ENCODE measurements at places on chromosomes 12 and 14. TPM values are rescaled to one million over a fixed set of nuclear protein-coding genes. Genes with fewer than 3 reads are reported as not detected.

The SERPINA3 gene
- 0.17 TPM for total RNA-seq

The KRT6C gene
- total RNA-seq, result not detected

- no peak for DNase-seq
Measured at GRCh38 chr12:89379148-89379838, 27.0 kb upstream of the DUSP6 start.

DNA sequence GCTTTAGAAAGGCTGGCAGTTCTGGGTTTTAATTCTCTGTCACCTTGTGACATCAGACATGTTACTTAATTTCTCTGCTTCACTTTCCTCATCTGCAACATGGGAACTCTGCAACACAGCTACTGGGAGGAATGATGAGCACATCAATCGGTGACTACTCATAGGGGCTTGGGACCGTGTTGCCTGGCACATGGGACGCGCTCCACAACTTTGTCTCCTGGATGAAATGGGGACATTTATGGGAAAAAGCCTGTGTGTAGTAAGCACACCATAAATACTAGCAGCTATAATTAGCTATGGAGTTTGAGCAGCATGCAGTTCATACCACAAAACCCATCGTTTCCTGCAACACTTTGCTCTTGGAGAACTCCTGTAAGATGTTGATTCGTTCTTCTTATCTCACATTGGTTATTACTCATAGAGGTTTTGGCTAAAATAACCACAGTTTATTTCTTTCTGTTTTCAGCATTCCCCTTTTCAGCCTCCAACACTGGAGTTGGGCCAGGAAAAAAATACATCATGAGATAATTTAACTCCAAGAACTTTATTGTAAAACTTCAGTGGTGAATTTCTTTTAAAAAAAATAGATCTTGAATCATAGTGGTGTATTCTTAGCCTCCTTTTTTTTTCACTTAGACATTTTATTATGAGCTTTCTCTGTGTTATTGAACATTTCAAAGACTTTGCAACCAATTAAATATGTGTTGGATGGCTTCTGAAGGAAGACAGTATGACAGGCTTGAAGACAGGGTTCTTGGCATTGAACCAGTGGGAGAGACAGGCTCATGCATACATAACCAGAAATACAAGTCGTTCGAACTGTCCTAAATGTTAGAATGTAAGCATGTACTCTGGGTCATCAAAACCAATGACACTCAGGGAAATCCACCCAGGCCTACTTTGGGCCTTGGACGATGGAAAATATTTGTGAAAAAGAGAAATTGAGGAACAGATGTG is 72.7 kb downstream of the RIN3 start:
- DNase-seq, result no peak

GRCh38 chr12:10170216-10170615 is 1.7 kb downstream of the OLR1 start:
- DNase-seq, result no peak

DNA sequence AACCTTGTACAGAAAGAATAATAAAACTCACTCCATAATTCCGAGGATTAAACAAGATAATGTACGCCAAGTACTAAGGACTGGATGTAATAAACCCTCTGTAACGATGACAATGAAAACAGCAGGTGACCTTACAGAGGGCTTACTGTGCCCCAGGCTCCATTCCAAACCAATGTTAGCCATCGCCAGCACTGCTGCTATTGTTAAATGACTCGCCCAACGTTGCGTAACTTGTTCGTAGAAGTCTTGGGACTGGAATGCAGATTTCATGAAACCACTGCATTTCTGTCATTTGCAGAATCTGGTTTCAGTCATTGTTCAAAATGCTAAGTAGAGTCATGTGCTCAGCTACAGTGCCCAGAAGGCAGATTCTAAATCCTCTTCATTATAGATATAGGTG is 728 bp upstream of the STON2 start:
- peak; percentile 72 for DNase-seq

DNA sequence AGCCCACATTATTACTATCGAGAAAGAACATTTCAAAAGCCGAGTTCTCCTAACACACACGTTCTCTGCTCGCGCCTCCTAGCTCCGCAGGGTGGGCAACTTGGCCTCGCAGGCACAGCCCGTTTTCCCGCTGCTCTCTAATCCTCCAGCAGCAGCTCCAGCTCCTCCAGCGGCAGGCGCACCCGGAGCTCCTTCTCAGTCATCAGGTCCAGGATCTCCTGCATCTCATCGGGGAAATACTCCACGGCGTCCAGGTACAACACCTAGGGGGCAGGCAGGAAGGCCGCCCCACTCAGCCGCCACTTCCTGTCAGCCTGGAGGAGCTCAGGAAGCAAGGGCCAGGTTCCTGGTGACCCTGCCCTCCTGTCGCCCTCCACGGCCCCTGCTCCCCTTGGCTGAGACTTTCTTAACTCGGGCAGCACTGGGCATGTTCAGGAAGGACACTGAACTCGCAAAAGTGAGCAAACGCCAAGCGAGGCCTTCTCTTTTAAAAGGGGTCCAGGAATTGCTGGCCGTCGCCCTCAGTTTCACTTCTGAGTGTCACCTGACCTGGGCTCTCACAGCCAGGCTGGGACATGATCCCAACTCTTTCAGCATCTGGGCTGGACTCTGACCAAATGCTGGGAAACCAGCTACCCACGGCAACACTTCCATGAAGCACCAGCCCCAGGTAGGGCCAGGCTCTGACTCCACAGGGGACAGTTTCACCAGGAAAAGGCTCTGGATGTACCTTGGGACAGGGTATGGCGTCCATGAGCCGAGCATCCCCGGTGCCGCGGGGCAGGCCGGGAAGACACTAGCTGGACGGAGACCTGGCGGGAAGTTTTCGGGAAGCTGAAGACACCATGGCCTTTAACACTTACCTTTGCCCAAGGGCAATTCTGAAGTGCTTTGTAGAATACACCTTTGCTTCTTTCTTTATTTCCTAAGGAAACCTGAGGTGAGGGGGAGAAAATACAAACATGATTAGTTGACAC is 22.1 kb downstream of the PSMC1 start:
- DNase-seq, result no peak

- DNase-seq, result no peak
Measured at GRCh38 chr12:88237954-88238353, 95.8 kb downstream of the TMTC3 start.

DNA sequence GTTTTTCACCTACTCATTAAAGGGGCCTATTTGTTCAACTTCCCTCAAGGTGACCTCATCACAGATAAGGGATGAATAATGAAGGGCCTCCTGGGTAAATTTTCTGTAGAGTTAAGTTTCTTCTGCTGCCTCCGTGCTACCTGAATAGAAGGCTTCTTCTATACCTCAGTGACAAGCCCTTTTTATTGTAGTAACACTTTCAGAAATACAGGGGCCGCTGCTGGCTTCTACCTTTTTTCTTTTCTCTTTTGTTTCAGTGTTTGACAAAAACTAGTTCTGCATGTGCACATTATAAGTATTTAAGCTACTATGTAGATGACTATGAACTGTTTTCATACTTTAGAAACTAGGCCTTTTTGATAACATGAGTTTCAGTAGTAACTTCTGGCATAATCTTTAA is 207.0 kb downstream of the NAV3 start:
- DNase-seq, result no peak

GRCh38 chr14:103384450-103385151 is 614 bp upstream of the MARK3 start:
- no peak for DNase-seq

DNA sequence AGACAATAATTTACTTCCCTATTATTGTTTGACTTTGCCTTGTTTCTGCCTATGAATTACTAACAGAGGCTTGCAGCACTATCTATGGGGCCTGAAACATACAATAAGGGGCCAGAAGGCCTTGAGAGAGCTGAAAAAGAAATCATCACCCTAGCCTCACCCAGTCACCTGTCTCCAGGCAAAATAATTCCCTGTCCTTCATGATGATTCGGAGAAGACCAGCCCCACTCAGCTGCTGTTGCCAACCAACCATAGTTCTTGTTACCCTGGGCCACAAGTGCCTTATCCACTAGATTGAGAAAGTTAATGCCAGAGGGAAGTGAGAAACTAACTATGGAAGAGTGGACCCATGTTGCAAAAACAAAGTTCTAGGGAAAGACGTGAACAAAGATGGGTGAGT is 97.1 kb downstream of the ARF6 start:
- no peak for DNase-seq

Measured in A673 (cell line).